ENCODE measurements at places on chromosomes 3 and 15.

DNA sequence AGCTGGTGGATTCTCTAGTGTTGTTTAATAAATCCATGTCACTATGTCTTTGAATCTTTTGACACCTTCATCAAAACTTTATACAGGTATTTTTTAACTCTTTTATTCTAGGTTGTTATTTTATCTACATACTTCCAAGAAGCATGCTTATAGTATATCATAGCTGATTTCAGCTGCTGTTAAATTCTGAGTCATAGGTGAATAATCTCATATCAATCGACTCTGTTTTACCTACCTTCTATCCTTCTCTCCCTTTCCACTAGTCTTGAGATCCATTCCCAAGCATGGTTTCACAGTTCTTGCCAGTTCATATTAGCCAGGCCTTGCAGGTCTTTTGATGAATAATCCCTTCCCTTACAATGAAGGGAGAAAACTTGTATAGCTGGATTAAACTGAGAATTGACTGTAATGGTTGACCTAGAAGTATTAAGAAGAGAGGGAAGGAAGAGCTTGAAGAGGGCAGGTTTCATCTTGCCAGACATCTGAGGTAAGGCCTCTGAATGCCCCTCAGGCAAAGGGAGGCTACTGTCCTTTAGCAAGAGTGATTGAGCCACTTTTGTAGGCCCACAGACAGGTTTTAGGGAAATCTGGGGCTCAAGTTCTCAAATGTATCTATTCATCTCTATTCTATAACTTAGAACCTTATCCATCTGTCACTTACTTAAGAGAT is 146.4 kb downstream of the EPHA6 start:
- no peak for DNase-seq

- DNase-seq, result no peak
These were observed 231.4 kb downstream of the CDIN1 start for GRCh38 chr15:36810656-36811449.

- DNase-seq, result no peak
These were observed 72.5 kb downstream of the MITF start for GRCh38 chr3:69811452-69812401.

DNA sequence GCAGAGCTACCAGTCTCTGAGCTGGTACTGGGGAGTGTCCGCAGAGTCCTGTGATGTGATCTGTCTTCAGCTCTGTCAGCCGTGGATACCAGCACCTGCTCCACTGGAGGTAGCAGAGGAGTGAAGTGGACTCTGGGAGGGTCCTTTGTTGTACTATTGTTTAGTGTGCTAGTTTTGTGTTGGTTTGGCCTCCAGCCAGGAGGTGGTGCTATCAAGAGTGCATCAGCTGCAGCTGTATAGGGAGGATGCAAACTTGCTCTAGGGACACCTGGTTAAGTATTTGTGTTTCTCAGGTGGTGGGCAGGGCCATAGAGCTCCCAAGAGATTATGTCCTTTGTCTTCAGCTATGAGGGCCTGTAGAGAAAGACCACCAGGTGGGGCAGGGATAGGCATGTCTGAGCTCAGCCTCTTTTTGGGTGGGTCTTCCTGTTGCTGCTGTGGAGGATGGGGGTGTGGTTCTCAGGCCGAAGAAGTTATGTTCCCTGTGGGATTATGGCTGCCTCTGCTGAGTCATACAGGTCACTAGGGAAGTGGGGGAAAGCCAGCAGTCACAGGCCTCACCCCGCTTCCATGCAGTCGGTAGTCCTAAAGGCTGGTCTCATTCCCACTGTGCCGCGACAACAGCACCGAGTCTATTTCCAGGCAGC is 443.2 kb upstream of the TBL1XR1 start:
- no peak for DNase-seq

DNA sequence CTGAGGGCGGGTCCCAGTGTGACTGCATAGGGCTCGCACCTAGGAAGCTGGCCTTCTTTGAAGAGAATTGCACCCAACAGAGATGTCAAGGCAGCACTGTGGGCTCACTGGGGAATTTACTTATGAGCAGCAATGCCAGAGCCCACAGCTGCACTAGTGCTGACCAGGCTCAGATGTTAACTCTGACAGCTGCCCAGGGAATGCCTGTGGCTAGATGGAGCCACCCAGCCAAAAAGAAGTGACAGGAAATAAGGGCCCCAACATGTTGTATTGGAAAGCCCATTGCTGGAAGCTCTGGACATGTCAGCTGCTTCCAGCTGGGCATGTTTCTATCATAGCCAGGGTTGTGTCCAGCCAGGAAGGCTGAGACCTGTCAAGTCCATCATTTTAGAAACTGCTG is 90.9 kb upstream of the ZNF280D start:
- no peak for DNase-seq

- no peak for DNase-seq
These were observed 72.7 kb downstream of the FSIP1 start for GRCh38 chr15:39709941-39710340.
